ENCODE measurements at places on chromosomes 3 and 15. TPM values are rescaled to one million over a fixed set of nuclear protein-coding genes. Genes with fewer than 3 reads are reported as not detected.

- peak; percentile 80 for DNase-seq
Observed at GRCh38 chr3:153277029-153277428, 115.0 kb downstream of the RAP2B start.

DNA sequence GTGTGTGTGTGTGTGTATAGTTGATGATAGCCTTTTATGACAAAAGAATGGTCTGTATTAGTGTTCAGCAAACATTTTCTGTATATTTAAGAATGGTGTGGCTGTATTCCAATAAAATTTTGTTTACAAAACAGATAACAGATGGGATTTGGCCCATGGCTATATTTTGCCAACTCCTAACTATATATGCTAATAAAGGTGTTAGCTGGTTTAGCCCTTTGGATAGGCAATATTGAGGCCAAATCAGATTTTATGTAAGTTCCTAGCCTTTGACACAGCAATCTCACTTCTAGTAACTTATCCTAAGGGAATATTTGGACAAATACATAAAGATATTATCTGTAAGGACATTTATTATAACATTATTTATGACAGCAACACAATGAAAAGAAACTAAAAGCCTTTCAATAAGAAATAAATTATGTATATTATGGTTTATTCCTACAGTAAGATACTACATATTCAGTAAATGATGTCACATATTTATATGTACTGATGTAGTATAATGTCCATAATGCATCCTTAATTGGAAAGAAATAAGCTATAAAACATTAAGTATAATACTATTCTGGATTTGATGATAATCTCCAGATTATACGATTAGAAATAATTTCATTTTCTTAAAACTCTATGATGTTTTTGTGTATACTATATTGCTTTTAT is 264.0 kb downstream of the RBMS3 start:
- DNase-seq: no peak

DNA sequence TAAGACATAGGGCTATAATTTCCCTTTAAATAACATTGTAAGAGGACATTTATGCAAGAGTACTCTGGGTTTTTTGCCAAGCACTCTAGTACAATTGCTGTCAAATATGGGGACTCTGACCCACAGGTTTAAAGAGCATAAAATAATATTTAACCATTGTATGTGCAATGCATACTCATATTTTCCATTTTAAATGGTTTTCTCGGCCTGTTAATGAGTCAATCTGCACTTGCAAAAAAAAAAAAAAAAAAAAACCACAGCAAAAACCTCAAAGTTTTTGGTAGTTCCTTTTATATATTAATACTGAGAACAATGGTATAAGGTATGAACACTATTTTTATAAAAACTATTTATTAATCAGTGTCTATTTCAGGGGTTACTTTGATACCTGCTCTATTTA is 304.0 kb upstream of the CBLB start:
- DNase-seq: no peak

GRCh38 chr3:123778991-123779622 is 105.0 kb downstream of the MYLK start:
- DNase-seq: no peak

GRCh38 chr3:134222835-134223234 is 27.8 kb downstream of the RYK start:
- no peak for DNase-seq

DNA sequence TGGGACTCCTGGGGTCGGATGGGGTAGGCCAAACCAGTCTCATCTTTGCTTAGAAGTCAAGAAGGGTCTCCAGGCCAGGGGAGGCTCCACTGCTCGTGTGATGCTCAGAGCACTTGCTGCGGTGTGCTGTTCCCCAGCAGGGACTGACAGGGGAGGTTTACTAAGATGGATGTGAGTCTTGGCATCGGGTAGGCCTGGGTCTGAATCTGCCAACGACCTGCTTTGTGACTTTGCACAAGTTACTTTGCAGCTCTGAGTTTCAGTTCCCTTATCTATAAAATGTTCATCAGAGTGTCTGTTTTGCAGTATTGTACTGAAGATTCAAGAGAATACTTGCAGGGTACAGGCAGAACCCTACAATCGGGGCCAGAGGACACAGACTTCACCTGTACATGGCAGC is 17.3 kb upstream of the CDCP1 start:
- no peak for DNase-seq

- DNase-seq: no peak
Observed at GRCh38 chr3:195250473-195251251, 20.3 kb downstream of the XXYLT1 start.

The GP9 gene
- total RNA-seq: not detected

All from foreskin keratinocyte (primary cell).